HFFc6 (cell line): ENCODE measurements at places on chromosomes 1 and 21. TPM values are rescaled to one million over a fixed set of nuclear protein-coding genes. Genes with fewer than 3 reads are reported as not detected.

DNA sequence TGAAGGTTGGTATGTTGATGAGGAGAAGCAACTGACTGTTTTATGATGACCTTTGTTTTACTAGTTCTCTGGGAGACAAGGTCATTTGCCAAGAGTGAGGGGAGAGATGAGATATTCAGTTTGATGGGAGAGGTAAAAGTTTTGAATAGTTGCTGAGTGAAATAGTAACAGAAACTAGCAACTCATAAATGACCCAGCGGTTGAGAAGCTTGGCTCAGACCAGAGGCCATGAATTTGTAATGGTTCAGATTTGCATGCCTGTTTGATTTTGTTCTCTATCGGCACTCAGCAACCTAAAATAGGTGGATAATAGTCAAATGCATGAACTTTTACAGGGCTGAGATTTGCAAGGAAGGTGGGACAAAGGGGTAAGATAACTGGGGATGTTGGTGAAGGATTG lies 6.6 kb downstream of the CCDC30 start:
- DNase-seq, result no peak

The EPHA2 gene
- total RNA-seq, result 82.9 to 104 TPM (median 96.4 TPM) in 3 replicates

The CELSR2 gene
- 1.2 and 1.5 TPM in 2 replicates for total RNA-seq

DNA sequence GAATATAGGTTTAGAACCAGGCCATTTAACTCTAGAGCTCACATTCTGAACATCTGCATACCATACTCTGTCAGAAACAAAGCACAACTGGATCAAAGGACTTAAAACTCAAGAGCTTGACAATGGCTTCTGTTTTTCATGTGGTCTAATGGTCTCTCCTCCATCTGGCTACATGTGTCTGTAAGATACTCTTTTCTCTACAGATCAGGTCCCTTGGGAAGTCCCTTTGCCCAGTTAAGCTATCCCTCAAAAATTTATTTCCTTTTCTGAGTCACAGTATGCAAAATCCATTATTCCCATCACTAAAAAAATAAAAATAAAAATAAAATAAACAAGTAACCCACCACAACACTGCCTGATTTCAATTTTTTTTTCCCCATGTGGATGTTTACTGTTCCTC lies 357.0 kb upstream of the PRMT6 start:
- DNase-seq, result no peak

DNA sequence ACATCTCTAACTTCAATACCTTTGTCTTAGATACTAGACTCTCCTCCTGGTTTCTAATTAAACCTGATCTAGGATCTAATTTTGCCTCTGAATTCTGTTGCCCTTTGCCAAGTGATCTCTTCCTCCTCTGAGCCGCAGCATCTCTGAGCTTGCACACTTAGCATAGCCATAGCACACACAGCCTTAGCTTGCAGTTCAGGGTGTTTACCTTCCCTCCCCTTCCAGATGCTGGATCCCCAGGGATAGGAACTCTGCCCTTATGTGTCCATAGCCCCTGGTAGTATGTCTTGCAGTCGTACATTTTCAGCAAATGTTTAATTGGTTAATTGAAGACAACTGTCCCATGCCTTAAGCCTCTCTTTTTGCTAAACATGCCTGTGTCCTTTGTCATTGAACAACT lies 30.3 kb downstream of the SELL start:
- no peak for DNase-seq

The CFHR5 gene
- total RNA-seq, result not detected in 3 replicates

DNA sequence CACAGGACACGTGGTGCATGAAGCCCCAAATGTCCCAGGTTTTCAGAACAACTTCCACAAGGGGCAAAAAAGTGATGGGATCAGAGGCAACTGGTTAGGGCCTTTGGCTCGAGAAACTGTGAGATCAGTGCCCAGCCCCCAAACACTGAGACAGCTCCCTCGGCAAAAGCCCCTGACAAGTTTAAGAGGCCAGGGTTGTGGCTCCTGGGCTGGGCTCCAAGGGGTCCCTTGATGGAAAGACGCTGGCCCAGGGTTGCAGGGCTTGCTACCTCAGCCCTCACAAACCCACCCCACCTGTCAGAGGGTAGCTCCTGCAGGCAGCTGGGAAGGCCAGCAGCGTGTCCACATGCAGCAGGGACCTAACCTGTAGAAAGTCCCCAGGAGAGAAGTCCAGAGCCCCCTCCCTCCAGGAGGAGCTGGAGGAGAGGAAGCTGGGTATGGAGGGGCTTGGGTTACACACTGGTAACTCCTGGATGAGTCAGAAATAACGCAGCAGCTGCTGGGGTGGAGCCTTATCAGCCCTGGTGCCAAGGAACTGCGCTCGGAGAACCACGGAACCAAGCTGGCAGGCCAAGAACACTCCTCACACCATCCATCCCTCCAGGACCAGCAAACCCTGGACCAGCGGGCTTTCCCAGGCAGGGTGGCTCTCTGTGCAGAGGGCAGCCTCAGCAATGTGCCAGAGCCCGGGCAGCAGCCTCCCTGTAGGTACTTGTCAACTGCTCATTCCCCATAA lies 37.5 kb downstream of the CTNNBIP1 start:
- no peak for DNase-seq

The RIPPLY3 gene
- total RNA-seq, result not detected in 3 replicates
